Foreskin fibroblast (primary cell): ENCODE measurements at places on chromosomes 13 and 19.
A peak's percentile ranks its signal among the peaks of the same experiment; 100 is the strongest.

GRCh38 chr13:59665732-59666131 is 498.0 kb downstream of the DIAPH3 start:
- no peak for DNase-seq

- DNase-seq = peak; percentile 67
These were observed 34.2 kb downstream of the MBNL2 start for GRCh38 chr13:97256343-97256783.

GRCh38 chr13:97749174-97749573 is 204.3 kb upstream of the IPO5 start:
- DNase-seq = no peak

DNA sequence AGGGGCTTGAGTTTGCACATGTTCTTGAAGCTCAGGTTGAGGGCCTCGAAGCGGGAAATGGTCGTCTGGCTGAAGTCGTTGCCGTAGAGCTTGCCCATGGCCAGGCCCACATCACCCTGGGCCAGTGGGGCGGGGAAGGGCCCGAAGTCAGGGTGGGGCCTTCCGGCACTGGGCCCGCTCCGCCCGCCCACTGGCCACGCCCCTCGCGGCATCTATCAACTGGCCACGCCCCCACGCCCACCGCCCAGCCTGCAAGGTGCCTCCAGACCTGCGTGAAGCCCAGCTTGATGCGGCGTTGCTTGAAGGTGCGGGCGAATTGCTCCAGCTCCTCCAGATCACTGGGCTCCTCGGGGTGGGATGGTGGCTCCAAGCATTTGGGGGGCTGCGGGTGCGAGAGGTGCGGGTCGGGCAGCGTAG is 19.9 kb downstream of the ZNF574 start:
- DNase-seq = no peak

DNA sequence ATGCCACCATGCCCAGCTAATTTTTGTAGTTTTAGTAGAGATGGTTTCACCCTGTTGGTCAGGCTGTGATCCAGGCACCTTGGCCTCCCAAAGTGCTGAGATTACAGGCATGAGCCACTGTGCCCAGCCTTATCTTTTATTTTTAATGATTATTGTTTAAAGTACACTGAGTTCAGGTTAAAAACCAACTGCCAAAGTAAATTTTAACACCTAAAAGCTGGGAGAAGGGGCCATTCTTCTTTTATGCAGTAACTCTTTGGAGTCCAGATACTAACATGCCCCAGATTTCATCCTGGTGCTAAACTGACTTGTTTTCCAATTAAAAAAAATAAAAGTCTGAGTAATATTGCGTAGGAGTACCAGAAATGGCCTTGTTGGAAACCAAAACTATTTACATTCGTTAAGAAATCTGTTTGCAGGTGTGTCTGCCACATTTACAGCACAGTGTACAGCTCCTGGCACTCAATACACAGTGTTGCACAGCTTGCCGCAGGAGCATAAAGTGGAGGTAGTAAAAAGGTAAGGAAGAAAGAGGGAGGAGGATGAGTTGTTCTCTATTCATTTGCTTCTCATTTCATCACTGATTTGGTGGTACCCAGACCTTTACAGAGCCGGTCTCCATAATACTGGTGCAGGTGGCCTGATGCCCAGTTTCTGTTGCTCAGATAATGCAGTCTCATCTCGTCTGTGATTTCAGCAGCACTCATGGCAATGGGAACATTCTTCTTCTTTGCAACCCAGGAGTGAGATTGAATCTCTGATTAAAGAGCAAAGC is 108.9 kb downstream of the PCCA start:
- no peak for DNase-seq

DNA sequence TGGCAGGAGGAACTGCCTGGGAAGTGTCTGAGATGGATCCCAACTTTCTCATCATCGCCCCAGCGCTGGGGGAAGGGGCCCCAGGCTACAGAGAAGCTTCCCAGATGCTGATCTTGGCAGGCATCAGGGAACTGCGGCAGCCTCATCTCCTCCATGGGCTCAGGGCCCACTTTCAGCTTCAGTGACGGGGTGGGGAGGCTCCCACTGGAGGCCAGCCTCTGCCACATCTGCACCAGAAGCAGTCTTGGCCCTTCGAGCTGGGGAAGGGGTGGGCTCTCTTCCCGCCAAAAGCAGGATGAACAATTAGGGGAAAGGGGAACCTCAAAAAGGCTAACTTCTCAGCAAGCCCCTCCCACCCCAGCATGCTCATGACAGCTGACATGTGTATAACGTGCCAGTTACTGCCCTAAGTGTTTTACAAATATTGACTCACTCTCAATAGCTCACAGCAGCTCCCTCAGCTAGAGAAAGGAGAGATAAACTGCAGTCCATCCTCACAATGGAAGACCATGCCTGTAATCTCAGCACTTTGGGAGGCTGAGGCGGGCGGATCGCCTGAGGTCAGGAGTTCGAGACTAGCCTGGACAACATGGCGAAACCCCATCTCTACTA is 7.1 kb upstream of the S1PR2 start:
- DNase-seq = peak; percentile 95

GRCh38 chr19:46815833-46816627 is 27.6 kb upstream of the SLC1A5 start:
- no peak for DNase-seq

- DNase-seq = peak; percentile 2
These were observed 258.7 kb upstream of the GPC6 start for GRCh38 chr13:92967923-92968322.

DNA sequence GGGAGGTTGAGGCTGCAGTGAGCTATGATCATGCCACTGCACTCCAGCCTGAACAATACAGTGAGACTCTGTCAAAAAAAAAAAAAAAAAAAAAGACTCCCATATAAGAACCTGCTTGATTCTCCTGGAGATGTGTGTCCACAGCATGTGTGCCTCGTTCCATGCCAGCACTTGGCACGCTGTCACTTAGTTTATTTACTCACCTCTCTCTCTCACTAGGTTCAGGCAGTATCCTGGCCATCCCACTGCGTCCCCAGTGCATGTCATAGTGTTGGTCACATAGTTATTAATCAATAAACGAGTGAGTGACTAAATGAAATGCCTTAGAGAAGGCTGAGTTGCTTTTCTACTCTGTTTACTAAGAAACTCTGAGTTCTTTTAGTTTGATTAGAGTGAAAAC is 79.1 kb upstream of the GPR12 start:
- DNase-seq = no peak

- no peak for DNase-seq
These were observed 3.1 kb downstream of the ZNF784 start for GRCh38 chr19:55621205-55621672.

DNA sequence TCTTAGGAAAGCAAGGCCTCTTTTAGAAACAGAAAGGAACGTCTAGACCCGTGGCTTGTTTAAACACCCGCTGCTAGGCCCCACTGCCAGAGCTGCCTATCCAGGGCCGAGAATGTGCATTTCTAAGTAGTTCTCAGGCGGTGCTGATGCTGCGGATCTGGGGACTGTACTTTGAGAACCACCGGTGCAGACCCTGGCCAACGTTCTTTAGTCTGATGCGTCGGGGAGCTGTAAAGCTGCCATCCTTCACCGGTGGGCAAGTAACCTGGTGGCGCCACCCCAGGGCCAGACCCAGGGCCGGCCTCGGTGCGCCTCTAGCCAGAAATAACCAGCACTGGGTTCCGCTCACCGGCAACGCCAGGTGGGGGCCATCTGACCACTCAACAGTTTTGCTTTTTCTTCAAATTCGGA is 47.1 kb downstream of the TGDS start:
- DNase-seq = peak; percentile 19

GRCh38 chr13:71611292-71611691 is 255.7 kb downstream of the DACH1 start:
- no peak for DNase-seq

GRCh38 chr19:18668252-18668631 is 15.2 kb upstream of the CRTC1 start:
- DNase-seq = no peak

- DNase-seq = peak; percentile 99
These were observed 29.4 kb downstream of the SMIM24 start for GRCh38 chr19:3450796-3451411.

DNA sequence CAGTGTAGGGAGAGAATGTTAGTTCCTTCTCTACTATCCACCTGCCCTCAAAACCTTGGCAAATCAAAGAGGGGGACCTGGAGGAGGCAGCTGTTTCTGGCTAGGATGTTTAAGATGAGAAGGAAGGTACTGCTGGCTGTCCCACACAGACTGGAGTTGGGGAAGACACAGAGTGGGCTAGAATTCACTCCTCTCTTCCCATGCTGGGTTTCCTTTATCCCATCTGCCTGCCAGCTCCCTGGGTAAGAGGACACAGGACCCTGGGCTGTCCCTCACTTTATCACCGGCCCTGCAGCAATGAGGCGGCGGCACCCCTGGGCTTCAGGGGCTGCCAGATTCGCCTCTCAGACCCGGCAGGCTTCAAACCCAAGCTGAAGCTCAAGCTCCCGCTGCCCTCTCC is 69.5 kb downstream of the KLF2 start:
- DNase-seq = no peak

- peak; percentile 64 for DNase-seq
These were observed 44.9 kb upstream of the USPL1 start for GRCh38 chr13:30572859-30573275.

DNA sequence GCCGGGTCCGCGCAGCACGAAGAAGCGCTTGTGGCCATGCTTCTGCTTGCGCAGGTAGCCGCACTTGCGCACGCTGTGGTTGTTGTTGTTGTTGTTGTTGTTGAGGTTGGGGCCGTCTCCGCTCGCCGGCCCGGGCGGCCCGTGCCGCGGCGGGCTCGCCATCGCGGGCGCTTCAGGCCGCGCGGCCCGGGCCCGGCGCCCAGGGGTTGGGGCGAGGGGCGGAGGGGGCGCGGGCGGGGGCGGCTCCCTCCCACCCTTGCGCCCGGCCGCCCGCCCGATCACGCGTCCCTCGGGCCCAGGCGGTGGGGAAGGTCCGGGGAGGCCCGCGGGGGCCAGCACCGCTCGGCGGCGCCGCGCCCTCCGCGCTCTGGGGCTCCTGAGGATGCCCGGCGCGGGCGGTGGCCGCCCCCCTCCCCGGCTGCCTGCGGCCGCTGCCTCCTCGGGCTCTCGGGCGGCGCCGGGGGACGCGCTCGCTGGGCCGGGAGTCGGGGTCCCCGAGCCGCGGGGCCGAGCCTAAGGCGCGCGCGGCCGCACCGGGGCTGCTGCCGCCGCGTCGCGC is 412 bp downstream of the IRS2 start:
- no peak for DNase-seq

- DNase-seq = peak; percentile 26
These were observed 332.1 kb downstream of the LMO7 start for GRCh38 chr13:75968103-75968838.

GRCh38 chr19:50501568-50502475 is 9.2 kb downstream of the JOSD2 start:
- DNase-seq = no peak
